Ammon's horn (tissue), 1 donor: ENCODE measurements at places on chromosomes 7 and 10.

- no peak for DNase-seq
These were observed 273.1 kb downstream of the SEMA3D start for GRCh38 chr7:84913731-84914130.

DNA sequence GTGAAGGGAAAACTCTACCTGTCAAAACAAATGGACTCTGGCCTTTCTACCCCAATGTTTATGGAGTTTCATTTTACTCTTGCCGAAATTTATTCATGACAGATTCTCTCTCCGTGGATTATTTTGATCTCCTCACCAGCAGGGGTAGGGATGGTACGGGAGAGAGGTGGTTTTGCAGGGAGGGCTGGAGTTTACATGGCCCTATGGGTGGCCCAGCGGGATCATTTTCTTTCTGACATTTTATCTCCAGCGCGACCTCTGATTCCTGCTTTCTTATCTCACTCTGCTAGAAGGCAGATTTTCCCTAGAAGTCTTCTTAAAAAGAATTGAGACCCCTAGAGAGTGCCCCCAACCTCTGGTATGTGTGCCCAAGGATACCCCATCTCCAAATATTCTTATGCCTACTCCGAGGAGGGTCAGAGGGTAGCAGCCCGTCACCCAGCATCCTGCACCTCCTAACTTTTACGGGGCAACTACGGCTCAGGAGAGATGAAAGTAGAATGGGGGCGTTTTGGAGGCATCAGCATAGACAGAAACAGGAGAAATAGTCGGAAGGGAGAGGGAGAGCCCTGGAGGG, 10.1 kb upstream of the GATA3 start:
- DNase-seq, result no peak

- no peak for DNase-seq
These were observed 6.9 kb downstream of the WNT8B start for GRCh38 chr10:100469756-100470155.

DNA sequence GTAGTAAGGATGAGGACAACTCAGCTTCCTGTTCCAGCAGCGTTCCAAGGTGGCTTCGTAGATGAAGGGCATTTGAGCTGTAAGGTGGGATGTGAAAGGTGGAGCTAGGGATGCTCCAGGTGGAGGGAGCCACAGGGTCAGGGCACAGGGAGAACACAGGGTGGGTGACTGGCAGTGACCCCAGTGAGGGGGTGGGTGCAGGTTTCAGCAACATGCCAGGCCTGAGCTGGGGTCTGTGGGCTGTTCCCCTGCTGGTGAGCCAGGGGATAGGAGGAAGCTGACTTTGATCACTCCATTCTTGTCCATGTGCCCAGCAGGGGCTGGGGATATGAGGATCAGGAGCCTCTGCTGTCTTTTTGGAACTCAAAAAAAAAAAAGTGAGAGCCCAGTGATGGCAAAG, 33.2 kb downstream of the CDH23 start:
- no peak for DNase-seq

DNA sequence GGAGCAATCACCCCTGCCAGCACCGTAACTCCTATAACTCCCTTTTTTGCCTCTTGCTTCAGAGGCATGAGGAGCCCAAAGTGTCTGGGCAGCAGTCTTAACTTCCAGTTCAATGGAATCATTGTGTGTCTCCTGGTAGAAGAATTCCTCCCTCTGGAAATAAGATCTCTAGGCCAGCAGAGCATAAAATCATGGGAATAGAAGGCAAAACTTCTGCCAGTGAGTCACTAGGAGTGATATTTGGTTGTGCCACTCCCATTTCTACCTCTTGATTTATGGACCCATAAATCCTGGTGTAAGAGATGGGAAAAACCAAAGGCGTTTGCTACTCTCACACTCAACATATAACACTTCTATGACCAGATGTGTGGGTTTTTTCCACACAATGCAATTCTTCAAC, 104.9 kb upstream of the FAM180A start:
- DNase-seq, result no peak

- no peak for DNase-seq
These were observed 291.2 kb downstream of the AUTS2 start for GRCh38 chr7:69889338-69889975.

DNA sequence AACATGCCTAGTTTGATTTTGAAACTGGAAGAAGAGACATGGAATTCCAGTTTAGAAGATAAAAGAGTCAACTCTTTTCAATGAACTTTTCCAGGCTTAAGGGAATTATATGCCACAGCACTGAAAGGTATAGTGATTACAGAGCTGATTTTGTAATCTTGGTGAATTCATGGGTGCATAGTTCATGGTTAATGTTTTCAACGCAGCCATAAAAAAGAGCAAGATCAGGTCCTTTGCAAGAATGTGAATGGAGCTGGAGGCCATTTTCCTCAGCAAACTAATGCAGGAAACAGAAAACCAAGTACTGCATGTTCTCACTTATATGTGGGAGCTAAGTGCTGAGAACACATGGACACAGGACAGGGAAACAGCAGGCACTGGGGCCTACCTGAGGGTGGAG, 94.2 kb downstream of the CUBN start:
- no peak for DNase-seq

DNA sequence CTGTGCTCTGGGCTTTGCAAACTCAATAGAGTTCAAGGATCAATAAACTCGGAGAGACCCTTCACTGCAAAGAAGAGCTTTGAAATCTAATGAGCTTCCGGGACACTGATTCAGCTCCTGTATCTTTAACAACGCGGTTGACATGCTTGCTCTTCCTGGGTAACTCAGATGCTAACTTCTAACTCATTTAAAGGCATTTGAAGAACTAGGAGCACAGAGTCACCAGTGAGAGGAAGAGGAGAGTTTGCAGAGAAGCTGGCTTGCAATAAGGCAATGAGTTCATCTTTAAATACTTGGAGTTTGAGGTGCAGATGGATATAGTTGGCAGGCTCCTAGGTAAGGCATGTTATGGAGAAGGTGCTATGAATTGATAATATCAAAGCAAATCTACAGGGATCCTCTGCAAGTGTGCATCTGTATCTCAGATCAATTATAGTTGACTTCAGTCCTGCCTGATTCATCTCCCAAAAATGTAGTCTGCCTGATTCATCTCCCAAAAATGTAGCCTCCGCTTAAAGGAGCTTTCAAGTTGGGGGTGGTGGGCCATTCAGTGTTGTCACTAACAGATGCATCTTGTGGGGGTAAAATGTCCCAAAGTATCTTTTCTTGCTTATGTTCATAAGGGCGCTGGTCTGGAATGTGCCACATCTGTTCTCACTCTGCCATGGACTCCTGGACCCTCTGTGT, 182.5 kb upstream of the PRSS58 start:
- DNase-seq, result no peak
